Cortex of kidney (tissue), 1 donor: ENCODE measurements at places on chromosomes 6 and 20.

DNA sequence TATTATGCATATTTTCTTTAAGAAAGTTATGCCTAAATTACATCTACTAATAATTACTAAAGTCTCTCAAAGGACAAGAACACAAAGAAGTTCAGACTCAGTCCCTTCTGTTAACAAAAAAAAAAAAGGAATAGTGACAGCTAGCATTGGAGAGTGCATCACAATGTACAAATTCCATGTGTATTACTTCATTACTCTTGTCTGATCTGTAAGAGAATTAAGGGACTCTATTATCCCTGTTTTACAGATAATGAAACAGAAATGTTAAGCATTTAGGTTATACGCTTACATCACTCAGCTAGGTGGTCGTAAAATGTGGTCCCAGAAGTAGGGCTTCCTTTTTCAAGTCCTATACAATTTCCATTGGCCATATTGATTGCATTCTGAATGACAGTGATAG is 17.2 kb upstream of the VNN1 start:
- DNase-seq = no peak

DNA sequence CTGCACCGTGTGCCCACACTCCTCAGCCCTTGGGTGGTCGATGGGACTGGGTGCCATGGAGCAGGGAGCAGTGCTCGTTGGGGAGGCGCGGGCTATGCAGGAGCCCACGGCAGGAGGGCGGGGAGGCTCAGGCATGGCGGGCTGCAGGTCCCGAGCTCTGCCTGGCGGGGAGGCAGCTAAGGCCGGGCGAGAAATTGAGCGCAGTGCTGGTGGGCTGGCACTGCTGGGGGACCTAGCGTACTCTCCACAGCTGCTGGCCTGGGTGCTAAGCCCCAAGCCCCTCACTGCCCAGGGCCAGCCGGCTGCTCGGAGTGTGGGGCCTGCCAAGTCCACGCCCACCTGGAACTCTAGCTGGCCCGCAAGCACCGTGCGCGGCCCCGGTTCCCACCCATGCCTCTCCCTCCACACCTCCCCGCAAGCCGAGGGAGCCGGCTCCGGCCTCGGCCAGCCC is 55.9 kb upstream of the ECI2 start:
- no peak for DNase-seq

DNA sequence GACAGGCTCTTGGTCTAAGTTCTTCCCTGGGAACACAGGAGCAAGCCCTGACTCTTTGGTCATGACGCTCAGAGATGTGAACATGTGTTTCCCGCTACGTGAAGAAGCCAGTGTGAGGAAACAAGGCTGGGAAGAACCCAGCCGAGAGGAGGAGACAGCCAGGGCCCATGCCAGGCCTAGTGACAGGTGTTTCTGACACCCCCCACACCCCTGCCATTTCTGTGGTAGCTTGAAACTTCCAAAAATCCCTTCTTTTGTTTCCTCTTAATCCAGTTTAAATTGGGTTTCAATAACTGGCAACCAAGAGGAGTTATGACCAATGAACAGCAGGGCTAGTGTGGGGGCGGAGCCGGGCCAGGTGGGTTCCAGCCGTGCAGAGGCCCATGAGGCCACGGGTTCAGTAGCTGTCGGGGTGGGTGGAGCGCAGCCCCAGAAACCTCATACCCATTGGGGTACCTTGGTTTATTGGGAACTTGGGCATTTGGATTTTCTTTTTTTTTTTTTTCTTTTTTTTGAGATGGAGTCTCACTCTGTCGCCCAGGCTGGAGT is 33.5 kb downstream of the WRNIP1 start:
- DNase-seq = no peak

GRCh38 chr6:12866422-12867029 is 150.0 kb downstream of the PHACTR1 start:
- DNase-seq = no peak

DNA sequence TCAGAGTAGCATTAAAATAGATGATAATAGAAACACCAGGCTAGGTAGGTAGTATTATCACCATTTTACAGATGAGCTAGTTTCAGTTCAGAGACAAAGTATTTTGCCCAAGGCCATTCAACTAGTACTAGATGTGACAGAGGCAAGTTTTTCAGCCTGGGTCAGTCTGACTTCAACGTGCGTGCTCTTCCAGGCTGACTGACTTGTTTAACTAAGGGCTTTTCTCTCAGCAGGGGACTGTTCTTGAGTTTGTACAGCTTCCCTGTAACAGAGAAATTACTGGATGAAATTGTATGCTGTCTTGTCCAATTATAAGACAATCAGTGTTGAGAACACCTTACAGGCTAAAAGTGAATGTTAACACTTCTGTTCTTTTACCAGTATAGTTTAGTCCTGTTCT is 333.5 kb upstream of the MAN1A1 start:
- DNase-seq = no peak

GRCh38 chr20:415820-416322 is 7.8 kb downstream of the RBCK1 start:
- DNase-seq = no peak

GRCh38 chr20:62732842-62733525 is 24.3 kb downstream of the NTSR1 start:
- no peak for DNase-seq

DNA sequence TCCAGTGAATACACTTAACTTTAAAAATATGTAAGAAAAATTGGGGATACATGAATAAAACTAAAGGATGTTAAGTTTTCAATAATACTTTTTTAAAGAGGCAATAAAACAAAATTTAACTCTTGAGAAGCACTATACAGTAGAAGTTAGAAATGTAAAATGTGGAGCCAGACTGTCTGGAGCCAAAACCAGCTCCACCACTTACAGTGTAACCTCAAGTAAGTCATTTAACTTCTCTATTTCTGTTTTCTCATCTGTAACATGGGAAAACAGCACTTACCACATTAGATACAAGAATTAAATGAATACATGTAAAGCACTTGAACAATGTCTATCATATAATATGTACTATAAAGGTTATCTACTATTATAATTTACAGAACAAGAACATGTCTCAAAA is 6.7 kb downstream of the ATG5 start:
- DNase-seq = no peak

DNA sequence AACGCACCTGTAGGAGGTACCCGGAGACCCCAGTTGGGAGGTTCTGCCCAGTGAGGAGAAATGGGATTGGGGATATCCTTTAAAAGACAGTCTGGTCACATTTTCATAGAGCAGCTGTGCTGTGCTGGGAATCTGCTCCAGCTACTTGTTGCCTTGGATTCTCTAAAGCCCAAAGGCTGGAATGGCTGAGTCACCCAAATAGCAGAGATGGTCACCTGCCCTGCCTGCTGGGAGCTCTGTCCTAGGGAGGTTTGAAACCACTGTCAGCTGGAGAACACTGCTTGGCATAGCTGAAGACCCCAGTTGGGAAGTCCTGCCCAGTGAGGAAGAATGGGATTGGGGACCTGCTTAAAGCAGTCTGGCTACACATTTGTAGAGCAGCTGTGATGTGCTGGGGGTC is 34.8 kb upstream of the TFB1M start:
- no peak for DNase-seq

- no peak for DNase-seq
Measured at GRCh38 chr6:72720464-72720863, 98.6 kb downstream of the KCNQ5 start.

- no peak for DNase-seq
Measured at GRCh38 chr6:55131616-55132015, 42.7 kb upstream of the HCRTR2 start.

DNA sequence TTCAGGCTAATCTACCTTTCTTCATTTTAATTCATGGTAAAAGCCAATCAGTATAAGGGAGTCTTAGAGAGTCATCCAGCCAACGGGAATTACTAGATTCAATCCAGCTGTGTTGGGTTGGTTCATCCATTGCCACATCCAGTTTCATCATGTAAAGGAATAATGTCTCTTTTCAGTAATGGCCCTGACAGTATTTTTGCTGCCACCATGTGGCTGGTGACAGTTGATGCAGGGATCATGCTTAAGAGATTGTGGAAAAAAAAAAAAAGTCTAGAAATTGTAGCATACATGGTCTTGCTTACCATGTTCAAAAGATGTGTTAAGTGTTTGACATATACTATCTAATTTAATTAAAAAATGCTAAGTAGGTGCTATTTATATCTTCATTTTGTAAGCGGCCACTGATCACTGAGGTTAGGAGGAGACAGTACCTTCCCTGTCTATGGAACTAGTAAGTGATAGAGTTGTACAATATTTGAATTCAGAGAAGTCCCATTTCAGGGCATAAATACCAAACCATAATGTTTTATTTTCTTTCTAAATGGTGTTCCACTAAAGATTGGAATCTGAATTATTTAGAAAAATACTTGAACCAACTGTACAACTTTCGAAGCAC is 135.9 kb downstream of the KHDRBS2 start:
- DNase-seq = no peak

DNA sequence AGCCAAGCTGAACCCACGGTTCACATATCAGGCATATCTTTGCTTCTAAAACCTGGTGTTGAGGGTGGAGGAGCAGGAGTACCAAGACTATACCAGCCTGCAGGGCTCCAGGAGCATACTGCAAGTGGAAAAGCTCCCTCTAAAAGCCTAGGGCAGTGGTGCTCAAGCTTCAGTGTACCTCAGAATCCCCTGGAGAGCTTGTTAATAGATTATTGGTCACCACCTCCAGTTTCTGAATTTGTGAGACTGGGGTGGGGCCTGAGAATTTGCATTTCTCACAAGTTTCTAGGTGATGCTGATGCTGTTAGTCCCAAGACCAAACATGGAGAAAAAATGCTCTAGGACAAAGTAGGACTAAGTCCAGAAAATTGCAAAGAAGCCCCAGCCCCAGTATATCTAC is 65.4 kb downstream of the FILIP1 start:
- DNase-seq = no peak

GRCh38 chr6:170243386-170243785 is 47.5 kb downstream of the DLL1 start:
- DNase-seq = no peak

DNA sequence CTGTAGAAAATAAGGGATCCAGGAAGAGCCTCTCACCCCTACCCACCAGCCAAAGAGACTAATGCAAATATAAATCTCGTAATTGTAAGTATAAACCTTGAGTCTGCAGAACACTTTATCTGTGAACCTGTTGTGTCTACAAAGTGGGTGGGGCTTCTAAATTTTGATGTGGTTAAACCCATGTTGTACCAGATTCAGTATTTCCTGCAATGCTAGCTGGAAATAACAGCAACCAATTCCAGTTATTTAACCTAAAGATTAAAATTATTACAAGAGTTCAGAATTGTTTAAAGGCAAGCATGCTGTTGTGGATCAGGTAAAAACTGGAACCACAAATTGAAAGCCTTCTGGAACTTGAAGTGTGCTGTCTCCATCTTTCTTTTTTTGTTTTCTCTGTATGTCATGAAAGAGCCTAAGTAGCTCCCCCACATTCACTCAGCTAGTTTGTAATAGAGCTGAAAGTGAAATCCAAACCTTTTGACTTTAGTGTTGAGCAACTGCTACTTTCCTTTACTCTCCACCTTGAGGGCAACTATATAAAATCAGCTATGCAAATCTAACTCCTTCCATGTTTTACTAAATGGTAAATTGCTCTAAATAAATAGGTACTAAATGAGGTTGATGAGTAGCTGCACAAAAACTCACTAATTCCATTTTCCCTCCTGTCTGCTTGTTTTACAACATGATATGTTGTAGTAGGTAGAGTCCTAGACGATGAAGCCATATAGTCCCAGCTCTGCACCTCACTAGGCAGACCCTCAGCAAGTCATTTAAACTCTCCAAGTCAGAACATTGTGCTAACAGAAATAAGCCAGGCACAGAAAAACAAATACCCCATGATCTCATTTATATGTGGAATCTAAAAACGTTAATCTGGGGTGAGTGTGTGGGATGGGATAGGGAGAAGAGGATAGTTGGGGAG is 17.9 kb upstream of the THEMIS start:
- DNase-seq = no peak

- no peak for DNase-seq
Measured at GRCh38 chr6:83371423-83371822, 59.4 kb downstream of the ME1 start.

DNA sequence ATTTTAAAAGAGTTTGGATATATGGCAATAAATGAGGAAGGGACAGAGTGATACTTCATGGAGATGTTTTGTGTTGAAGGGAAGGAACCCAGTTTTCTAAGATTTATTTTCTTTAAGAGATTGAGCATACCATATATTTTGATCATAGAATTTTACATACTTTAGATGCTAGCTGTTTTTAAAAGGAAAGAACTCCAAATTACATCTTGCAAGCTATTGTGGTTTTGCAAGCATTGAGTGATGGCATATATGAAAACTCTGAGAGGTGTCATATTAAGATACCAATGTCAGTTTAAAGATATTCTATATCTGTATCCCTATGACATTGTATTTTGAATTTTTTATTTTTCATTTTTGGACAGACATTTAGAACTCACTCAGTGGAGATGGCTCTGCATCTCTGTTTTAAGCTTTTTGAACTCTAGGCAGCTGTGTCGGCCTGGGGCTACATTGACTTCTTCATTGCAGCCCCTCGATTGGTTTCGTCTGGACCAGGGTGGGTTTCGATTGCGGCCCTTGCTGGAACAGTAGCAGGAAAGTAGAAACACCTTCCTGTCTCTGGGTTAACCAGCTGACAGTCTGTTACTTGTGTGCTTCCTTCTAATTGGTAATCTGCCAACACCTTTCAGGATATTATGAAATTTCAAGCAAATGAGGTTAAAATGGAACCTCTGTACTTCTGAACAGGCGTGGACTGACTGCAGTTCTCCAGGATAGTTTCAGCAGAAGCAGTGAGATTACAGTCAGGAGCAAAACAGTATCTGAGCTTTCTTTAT is 14.0 kb downstream of the IGF2R start:
- no peak for DNase-seq

- no peak for DNase-seq
Measured at GRCh38 chr6:39756582-39756981, 31.4 kb upstream of the KIF6 start.

GRCh38 chr20:63498960-63499337 is at the start of gene EEF1A2:
Gene EEF1A2, minus strand, starts transcription at chr20:63499083. Its CDS starts 1,320 bp downstream, at chr20:63497763.
- no peak for DNase-seq

- no peak for DNase-seq
Measured at GRCh38 chr20:35248641-35249475, 22.4 kb downstream of the MMP24 start.

GRCh38 chr6:2061880-2062279 is 183.5 kb downstream of the GMDS start:
- no peak for DNase-seq

DNA sequence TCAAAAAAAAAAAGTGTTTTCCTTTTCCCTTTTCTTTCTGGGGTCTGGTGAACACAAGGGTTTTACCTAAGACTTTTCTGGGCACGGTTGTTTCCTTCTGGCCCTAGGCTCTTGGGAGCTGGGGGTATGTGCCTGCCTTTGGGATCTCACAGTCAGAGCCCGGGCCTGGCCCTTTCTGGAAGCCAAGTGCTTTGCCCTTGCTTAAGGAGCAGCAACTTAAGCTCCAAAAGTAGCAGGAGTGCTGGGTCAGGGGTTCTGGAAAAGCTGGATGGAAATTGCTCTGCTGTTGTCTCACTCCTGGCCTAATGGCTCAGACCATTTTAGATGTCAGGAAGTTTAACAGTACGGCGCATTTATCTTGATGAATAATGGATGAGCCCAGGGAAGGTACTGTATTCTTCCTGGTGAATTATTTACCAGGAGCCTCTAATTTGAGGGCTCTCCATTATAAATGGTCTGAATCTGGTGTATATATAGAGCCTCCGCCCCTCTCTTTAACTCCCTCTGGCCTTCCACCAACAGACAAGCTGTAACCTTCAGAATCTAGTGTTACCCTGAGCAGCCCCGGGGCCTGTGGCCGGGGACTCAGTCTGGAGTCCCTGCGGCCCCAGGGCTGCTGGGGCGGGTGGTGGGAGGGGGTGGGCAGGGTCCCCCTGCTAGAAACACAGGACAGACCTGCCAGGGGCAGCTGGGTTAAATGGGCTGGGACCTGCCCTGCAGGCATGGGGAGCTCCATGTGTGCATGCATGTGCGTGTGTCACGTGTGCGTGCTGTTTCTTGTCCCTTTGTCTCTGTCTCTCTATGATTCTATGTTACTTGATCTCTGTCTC is 37.5 kb downstream of the PTK7 start:
- no peak for DNase-seq
